OCI-LY7 (cell line): ENCODE measurements at places on chromosomes 11 and 22. TPM values are rescaled to one million over a fixed set of nuclear protein-coding genes. Genes with fewer than 3 reads are reported as not detected.

DNA sequence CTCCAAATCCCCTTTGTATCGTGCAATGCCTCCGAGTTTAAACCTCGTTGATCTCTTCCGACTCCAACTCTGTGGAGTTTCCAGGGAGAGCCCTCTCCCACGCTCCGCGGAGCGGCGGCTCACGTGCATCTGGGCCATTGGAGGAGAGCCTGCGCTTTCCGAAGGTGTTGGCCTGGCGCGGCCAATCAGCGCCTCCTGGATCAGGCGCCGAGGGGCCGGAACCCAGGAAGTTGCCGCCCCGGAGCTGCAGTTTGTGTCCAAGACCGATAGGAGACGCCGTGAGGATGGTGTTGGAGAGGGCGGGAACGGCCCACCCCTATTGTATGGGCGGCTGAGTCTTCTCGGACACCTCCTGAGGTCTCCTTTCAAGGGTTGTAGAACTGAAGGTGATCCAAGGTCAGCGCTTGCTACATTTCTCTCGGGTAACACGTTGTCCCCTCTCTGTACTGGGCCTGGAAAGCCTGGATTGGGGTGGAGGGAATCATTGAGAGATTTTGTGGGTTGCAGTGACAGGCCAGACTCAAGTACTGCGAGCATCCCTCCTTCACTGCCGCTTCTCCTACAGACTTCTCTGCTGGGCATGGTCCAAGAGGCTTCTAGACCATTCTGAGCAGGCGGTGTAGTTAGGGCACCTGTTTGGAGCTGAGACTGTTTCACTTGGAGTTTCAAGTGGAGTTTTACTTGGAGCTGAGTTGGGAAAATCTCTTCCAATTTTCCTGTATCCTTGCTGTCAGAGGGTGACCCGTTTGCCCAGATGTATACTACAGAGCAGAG lies 1.7 kb downstream of the ADAMTS15 start:
- DNase-seq = no peak

DNA sequence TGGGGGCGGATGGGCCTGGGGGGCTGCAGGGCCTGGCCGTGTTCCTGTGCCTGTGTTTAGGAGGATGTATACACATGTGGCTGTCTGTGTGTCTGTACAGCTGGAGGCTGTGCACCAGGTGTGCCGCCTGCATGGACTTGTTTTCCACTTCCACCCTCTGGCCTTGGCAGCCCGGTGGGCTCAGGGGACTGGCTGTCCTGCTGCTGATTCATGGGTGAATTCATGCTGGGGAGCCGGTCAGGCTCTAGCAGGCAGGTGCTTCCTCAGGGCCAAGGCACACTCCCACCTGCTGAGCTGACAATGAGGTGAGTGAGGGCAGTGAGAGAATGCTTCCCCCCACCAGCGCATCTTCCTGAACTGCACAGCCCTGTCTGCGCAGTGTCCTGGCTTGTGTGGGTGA lies 88.4 kb downstream of the CCDC81 start:
- DNase-seq = no peak

ZBTB16 gene
- total RNA-seq = not detected in 2 replicates

NNMT gene
- total RNA-seq = not detected in 2 replicates

GRCh38 chr11:26987731-26988130 lies 6.2 kb upstream of the FIBIN start:
- no peak for DNase-seq

- DNase-seq = no peak
These were observed 5.3 kb downstream of the ATF4 start for GRCh38 chr22:39525658-39525975.

MRGPRX3 gene
- total RNA-seq = not detected in 2 replicates

GRCh38 chr22:44838316-44839016 lies 86.1 kb downstream of the ARHGAP8 start:
- no peak for DNase-seq

DNA sequence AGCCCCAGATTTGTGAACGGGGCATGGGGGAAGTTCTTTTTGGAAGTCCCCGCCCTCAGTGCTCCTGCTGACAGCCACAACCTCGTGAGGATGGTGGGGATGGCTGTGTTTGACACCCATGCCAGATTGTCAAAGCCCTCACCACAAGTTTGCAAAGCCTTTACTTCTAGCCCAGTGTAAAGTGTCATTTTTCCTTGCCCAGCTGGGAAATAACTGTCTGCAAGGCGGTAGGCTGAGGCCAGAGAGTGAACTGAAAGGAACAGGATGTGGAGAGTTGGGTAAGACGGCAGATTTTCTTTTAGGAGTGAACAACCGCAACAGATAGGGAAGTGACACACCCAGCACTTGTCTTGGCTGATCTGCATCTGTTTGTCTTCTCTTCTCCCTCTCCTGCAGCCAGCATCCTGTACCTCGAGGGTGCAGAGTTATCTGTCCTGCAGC lies 13.6 kb downstream of the IL17RA start:
- peak; percentile 31 for DNase-seq

DNA sequence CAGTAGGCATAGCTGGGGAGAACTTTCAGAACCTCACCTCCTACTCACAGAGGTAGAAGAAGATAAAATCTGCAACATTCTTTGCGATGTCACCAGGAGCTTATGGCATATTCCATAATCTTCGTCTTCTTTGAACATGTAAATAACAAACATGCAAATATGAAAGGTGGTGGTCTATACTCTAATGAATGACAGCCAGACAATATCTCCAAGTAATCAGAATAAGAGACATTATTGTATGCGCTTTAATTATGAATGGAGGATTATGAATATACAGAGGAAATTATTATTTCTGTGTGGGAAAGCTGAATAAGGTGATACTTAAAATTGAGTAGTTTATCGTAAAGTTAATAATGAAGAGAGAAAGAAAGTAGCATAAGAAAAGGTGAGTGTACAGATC lies at the start of gene OR52B4:
Gene OR52B4, minus strand, starts transcription at position 101 of the 400 bp plus-strand sequence. Its CDS starts 91 bp downstream, at position 10.
- no peak for DNase-seq

GRCh38 chr11:20754933-20755332 lies 85.5 kb downstream of the NELL1 start:
- DNase-seq = peak; percentile 0

GRCh38 chr11:45669146-45669545 lies 3.7 kb upstream of the CHST1 start:
- DNase-seq = no peak

CCDC88B gene
- total RNA-seq = 61.5 and 67.2 TPM in 2 replicates

DNA sequence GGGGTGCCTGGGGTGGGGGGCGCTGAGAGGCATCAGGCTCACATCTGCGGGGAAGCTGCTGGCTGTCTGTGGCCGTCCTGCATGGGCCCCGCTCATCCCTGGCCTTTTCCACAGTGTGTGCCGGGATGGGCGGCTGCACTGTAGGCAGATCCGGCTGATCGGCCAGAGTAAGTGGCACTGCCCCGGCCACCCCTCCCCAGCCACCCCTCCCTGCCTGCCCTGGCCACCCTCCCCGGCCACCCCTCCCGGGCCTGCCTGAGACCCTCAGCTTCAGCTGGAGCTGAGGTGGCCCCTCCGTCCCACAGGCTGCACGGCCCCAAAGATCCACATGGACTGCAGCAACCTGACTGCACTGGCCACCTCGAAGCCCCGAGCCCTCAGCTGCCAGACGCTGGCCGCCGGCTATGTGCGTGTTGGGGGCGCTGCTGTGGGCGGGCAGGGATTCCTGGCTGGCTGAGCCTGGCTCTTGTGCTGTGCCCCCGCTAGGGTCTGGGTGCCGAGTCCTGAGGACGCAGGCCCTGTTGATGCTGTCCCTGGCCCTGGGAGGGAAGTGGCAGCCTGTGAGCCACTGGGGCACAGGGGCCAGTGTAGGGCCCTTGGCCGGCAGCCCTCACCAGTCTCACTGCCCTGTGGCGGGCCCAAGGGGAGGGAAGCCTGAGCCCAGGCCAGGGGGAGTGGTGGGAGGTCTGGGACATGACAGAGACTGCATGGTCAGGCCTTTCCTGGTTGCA lies 10.9 kb downstream of the MUC2 start:
- DNase-seq = no peak

DNA sequence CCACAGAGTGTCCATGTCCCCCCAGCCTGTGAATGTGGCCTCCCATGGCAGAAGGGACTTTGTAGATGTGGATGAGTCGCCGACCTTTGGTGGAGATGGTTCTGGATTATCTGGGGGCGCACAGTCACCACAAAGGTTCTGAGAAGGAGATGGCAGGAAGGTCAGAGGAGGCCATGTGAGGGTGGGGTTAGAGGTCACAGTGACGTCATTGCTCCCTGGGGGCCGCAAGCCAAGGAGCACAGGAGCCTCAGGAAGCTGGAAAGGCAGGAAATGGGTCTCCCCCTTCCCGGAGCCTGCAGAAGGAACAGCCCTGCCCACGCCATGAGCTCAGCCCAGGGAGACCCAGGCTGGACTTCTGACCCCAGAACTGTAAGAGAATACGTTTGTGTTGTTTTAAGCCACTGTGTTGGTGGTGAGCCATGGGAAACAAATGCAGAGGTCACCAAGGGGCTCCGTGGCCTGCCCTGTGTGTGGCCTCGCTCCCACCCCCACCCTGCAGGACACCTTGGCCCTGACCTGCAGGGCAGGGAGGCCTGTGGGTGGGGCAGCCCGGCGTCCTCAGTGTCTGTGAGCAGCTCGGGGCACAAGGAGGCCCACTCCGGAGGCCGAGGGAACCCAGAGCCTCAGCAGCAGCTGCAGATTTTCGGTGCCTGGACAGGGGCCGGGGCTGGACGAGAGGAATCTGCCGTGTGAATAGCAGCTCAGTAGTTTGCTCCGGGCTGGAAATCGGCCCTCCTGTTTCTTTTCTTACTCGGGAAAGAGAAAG lies 32.1 kb downstream of the GRAMD4 start:
- DNase-seq = no peak

CRYAB gene
- not detected in 2 replicates for total RNA-seq

UBE4A gene
- 37.7 and 38.4 TPM in 2 replicates for total RNA-seq

GPHA2 gene
- total RNA-seq = not detected in 2 replicates

RAG2 gene
- total RNA-seq = not detected in 2 replicates

DNA sequence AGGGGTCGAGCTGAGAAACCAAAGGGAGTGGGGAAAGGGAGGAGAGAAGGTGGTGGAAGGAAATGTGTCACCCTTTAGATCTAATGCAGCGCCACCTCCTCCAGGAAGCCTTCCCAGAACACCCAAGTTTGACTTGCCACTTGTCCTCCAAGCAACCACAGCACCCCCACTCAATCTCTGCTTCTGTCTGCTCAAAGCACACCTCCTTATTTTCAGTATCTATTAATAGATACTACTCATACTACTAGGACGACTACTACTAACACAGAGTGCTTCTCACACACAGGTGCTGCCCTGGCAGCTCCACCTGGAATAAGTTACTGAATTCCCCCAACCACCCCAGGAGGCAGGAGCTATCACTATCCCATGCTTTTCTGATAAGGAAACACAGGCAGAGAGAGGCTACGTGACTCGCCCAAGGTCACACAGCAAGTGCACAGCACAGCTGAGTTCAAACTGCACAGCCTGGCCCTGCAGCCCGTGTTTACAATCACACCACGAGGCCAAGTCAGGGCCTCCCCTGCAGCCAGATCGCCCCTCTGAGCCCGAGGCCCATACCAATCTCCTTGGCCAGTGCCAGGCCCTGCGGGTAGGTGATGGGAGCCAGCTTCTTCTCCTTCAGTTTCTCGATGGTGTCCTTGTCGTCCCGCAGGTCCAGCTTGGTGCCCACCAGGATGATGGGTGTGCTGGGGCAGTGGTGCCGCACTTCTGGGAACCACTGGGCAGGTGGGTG lies 13.2 kb downstream of the RAC2 start:
- no peak for DNase-seq

STIM1 gene
- 49.1 and 55.4 TPM in 2 replicates for total RNA-seq

DDTL gene
- total RNA-seq = 3.7 and 4.1 TPM in 2 replicates

SHANK3 gene
- 0.07 and 0.15 TPM in 2 replicates for total RNA-seq

TSGA10IP gene
- total RNA-seq = not detected in 2 replicates

GRCh38 chr22:18994701-18995326 lies 58.7 kb upstream of the PRODH start:
- no peak for DNase-seq

NLRP14 gene
- total RNA-seq = 6.2 and 6.4 TPM in 2 replicates

- DNase-seq = no peak
These were observed 36.3 kb upstream of the CARS1 start for GRCh38 chr11:3093281-3094191.

GRCh38 chr22:50056214-50056972 lies 1.7 kb downstream of the TTLL8 start:
- DNase-seq = peak; percentile 71

DNA sequence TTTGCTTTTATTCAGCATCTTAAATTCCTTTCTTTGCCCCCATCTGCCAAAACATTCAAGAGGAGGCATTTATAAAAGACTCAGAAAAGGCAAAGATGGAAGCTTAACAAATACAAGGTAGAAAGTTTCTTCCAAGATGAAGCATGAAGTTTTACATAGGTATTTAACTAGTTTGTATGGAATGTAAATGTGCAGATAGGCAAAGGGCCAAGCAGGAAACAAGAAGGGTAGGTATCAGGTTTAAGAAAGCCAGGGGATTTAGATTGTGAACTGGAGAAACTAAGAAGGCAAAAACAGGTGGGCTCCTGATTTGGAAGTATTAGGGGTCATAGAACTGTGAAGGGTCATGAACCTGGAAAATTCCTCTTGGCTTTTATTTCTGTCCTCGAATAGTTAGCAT lies 62.6 kb downstream of the PPP2R1B start:
- DNase-seq = no peak

- DNase-seq = no peak
These were observed 86.7 kb upstream of the RASSF10 start for GRCh38 chr11:12922418-12922817.

DNA sequence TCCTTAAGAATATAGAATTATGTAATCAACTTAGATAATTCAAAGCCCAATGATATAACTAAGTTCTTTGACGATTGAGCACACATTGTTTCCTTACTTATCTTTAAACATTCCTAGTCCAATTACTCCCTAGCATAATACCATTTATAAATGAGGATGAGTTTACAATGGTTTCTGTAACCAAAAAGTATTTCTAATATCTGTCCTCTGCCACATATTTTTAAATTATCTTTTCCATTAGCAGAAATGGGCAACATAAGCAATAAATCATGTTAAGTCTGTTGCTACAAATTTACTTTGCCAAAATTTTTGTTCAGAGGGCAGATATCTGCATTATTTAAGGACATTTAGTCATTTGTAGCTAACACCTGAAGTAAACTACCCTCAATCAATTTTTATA lies 6.7 kb downstream of the CREBZF start:
- no peak for DNase-seq

MPST gene
- 61.8 and 67.2 TPM in 2 replicates for total RNA-seq

DNA sequence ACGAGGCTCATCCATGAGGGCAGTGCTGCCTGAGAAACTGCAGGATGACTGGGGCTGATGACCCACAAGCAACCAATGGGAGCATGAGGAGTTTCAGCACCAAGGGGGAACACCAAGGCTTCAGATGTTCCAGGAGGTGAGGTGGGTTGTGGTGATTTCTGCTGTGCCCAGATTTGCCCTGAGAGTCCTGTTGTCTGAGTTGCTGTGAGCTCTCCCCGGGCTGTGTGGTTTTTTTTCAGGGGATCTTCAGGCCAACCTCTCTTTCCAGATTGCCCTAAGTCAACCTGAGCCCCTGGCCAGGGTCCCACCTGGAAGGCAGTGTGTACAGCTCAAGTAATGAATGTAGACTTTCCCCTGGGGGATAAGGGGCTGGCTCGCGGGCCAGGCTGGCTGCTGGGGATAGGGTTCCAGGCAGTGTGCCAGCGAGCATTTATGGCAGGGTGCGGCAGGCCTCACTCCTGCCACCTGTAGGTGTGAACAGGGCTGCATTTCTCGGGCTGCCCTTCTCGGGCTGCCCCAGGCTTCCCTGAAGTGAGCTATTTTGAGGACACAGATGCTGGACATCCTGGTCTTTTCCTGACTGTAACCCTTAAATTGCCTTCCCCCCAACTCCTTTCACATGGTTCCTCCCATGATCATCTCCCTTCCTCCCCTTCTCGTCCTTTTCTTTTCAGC lies 9.8 kb downstream of the SLC22A6 start:
- DNase-seq = peak; percentile 38
